ENCODE measurements at places on chromosomes 16 and 17. TPM values are rescaled to one million over a fixed set of nuclear protein-coding genes. Genes with fewer than 3 reads are reported as not detected.

The CLDN9 gene
- 7.1 TPM for polyA plus RNA-seq

The KIF18B gene
- 16.9 TPM for polyA plus RNA-seq

The NOG gene
- polyA plus RNA-seq: 0.74 TPM

The CDR2L gene
- 19.7 TPM for polyA plus RNA-seq

The LRRC75A gene
- polyA plus RNA-seq: 6.1 TPM

The TLCD2 gene
- polyA plus RNA-seq: 12.8 TPM

The HBQ1 gene
- polyA plus RNA-seq: 1.1 TPM

The CCR7 gene
- polyA plus RNA-seq: 0.76 TPM

The VASN gene
- polyA plus RNA-seq: 11.2 TPM

The EEF2KMT gene
- 11.6 TPM for polyA plus RNA-seq

The FBXW10B gene
- 2.3 TPM for polyA plus RNA-seq

The USH1G gene
- polyA plus RNA-seq: 0.09 TPM

All from right lung (tissue), 10 donors.